OCI-LY7 (cell line): ENCODE measurements at places on chromosomes 11 and 22. TPM values are rescaled to one million over a fixed set of nuclear protein-coding genes. Genes with fewer than 3 reads are reported as not detected.
A peak's percentile ranks its signal among the peaks of the same experiment; 100 is the strongest.

Gene OR5P2
- total RNA-seq: not detected in 2 replicates

Gene SPON1
- total RNA-seq: not detected in 2 replicates

Gene NXPE2
- not detected in 2 replicates for total RNA-seq

Gene PAAF1
- 35.0 and 35.5 TPM in 2 replicates for total RNA-seq

Gene CBLIF
- total RNA-seq: not detected in 2 replicates

Gene UPK3A
- total RNA-seq: not detected in 2 replicates

Gene BCR
- total RNA-seq: 38.7 and 42.2 TPM in 2 replicates

Gene GLYAT
- total RNA-seq: not detected in 2 replicates

Gene CENPM
- 189 and 217 TPM in 2 replicates for total RNA-seq

Gene APOBEC3G
- 34.4 and 36.7 TPM in 2 replicates for total RNA-seq

Gene HBE1
- total RNA-seq: not detected in 2 replicates

GRCh38 chr11:120537996-120538395 lies 26.4 kb downstream of the GRIK4 start:
- no peak for DNase-seq

DNA sequence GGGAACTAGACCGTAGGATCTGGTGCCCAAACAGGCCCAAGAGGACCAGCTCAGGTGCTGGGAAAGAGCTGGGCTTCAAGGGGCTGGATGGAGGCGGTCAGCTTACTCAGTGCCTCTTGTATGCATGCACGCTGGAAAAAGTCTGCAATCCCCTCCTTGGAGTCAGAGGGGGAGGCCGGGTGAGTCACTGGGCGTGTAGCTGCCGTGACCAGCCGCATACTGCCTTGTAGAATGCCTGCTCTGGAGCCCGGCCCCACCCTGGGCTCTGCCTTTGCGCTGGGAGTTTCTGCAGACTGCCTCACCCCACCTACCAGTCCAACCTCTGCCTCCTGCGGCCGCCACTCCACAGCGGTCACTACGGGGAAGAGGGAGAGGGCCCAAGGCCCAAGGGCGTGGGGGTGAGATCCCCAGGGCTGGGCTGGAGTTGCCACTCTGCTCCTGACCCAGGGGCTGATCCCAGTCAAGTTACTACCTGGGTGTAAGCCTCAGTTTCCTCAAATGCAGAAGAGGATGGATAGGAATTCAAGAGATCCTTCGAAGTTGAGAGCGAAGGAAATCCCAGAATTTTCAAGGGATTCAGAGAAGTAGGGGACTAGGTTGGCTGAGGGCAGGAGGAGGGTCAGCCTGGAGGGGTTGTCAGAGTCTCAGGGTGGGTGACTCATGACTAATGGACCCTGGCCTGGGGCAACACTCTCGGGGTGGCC lies 4.2 kb downstream of the MRGPRF start:
- DNase-seq: no peak

GRCh38 chr11:125873881-125874555 lies 13.4 kb upstream of the HYLS1 start:
- DNase-seq: no peak

DNA sequence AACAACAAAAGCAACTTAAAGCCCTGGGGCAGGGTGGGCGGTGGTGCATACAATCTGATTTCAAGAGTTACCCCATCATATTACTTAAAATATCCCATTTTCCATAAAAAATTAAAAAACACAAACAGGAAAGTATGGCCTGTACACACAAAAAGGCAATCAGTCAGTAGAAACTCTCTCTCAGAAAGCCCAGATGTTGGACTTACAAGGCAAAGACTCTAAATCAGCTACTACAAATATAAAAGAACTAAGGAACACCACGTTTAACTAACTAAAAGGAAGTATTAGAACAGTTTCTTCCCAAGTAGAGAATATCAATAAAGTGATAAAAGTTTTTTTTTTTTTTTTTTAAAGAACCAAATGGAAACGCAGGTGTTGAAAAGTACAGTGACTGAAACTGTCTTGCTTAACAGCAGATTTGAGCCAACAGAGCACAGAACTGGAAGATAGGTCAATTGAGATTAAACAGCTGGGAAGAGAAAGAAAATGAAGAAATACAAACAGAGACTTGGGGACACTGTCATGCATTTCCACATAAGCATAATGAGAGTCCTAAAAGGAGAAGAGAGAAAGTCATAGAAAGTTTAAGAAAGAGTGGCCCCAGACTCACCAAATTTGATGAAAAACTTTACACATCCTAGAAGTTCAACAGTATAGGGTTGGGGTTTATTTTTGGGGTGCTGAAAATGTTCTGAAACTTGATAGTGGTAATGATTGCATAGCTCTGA lies 8.6 kb downstream of the SC5D start:
- DNase-seq: no peak

DNA sequence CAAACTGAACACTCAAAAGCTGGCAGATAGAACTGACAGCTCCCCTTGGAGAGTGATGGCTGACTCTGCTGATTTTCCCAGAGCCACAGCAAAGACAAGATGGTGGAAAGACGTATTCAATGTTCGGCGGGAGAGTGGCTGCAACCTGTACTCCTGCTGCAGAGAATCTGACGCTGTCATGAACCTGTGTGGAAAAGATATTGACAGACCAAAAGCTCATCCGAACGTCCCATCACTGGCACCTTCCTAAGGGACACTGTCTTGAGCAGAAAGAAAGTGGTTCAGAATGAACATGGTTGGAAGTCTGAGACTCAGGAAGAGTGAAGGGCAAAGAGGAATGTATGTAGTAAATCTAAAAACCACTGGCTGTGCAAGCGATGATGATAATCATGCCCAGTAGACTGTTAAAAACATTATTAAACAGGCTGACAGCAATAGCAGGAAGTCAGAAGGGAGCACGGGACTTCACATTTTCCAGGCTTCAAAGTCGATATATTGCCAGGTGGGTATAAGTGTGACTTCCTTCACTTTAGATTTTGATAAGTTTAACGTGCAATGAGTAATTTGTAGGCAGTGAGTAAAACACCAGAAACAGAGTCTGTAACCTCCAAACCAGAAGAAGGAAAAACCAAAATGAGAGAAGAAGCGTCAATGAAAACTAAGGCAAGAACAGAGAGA lies 6.2 kb upstream of the IL17REL start:
- DNase-seq: no peak

DNA sequence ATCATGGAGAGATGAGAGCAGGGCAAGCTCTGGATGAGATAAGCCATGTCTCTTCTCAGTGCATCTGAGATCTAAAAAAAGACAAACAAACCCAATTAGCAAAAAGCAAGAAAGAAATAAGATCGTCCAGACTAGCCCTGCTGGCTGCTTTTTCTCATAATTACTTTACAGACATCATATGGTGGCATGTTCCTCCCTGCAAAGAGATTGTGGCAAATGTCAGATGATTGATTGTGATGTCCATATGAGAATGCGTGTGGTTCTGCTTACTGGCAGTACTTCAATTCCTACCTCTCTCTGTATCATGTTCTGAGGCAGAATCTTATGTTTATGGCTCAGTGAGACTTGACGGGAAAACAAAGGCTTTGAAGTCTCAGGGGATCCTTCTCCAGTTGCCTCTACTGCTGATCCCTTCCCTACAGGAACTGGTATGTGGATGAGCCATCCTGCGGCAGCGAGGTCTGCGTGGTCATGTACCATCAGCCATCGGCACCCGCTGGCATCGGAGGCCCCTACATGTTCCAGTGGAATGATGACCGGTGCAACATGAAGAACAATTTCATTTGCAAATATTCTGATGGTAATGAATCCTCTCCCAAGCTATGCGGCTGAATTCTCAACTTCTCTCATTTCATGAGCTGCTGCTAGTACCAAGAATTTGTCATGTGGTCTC lies 8.8 kb downstream of the LAYN start:
- DNase-seq: no peak

- no peak for DNase-seq
These were observed 90.5 kb upstream of the POU2AF2 start for GRCh38 chr11:111155021-111155420.

- DNase-seq: no peak
These were observed 41.6 kb downstream of the CHRDL2 start for GRCh38 chr11:74689666-74690065.

DNA sequence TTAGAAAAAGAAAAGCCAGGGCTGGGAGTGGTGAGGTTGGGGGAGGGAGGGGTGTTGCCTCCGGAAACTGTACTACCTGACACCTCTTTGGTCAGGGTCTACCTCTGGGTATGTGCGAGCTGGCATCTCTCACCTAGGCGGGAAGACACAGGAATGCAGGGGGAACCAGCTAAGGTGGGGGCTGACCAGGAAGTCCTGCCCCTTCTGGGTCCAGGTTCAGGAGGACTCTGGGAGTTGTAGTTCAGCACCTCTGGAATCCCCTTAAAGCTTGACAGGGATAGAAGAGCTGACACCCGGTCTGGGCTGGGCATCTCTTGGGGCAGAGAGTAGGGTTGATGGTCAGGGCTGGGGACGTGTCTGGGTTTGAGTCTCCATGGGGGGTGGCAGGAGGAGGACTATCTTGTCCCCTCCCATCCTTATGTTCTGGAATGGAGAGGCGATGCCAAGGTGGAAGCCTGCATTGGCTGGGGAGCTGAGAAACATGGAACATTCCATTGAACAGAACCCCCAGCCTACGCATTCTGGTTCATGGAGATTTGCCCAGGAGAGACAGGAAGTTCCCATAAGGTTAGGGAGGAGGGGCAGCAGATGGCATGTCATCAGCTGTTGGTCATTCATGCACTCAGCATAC lies 2.1 kb upstream of the KIAA1671 start:
- DNase-seq: no peak

GRCh38 chr11:2277933-2278523 lies 7.6 kb upstream of the ASCL2 start:
- DNase-seq: no peak

GRCh38 chr11:75577207-75577606 lies 15.2 kb downstream of the SERPINH1 start:
- DNase-seq: peak; percentile 21

- DNase-seq: no peak
These were observed 216.4 kb upstream of the B3GAT1 start for GRCh38 chr11:134628426-134628825.

GRCh38 chr11:21464601-21465193 lies 728.2 kb upstream of the ANO5 start:
- no peak for DNase-seq

DNA sequence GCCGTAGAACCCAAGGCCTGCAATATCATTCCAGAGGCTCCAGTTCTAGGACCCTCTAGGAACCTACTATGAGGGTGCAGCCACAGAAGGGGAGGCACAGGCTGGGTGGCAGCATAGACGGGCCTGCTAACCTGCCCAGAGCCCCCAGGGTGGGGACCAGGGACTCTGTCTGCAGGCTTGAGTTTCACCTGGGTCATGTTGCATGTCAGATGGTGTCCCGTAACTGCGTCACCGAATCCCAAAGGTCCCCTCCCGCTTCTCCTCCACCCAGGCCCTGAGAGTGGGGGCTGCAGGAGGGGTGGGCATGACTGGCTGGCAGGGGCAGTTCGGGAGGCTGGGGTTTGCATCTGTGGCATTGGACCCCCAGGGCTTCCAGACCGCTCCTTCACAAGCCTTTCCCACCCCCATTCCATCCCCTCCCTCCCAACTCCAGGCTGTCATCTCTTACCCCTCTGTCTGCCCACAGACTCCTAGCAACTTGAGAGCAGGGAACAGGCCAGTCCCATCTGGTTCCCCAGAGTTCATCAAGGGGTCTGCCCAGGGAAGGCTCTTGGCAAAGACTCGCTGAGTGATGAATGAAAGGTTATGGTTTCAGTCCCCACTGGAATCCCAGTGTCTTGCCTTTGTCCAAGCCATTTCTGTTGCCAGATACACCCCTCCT lies 16.3 kb downstream of the MYO7A start:
- DNase-seq: no peak

DNA sequence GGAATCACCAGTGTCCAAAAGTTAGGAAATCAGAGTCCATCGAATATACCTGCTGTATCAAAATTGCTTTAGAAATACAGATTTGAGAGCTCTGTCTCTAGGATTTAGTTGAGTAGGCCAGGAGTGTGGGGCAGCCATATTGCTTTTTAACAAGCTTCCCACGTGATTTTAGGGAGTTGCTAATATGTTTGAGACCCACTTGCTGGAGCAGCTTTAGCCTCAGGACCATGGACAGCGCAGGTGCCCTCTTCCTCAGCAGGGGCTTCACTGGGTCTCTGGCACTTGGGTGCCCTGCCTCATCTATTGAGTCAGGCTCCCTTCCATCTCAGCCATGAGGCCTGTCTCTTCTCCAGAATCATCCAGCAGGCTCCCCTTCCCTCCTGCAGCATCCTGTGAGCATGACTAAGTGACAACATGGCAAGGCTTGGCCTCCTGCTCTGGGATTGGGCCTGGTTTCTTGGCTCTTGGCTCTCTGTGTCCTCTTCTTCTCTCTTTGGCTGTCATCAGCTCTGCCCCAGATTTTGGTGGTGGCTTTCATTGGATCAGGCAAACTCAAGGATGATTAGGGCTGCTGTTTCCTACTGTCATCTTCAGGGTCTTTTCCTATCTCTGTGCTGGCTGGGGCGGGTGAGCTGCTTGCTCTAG lies 70.0 kb downstream of the SGSM1 start:
- peak; percentile 23 for DNase-seq

GRCh38 chr11:72162891-72163492 lies 27.5 kb downstream of the FOLR3 start:
- DNase-seq: no peak

DNA sequence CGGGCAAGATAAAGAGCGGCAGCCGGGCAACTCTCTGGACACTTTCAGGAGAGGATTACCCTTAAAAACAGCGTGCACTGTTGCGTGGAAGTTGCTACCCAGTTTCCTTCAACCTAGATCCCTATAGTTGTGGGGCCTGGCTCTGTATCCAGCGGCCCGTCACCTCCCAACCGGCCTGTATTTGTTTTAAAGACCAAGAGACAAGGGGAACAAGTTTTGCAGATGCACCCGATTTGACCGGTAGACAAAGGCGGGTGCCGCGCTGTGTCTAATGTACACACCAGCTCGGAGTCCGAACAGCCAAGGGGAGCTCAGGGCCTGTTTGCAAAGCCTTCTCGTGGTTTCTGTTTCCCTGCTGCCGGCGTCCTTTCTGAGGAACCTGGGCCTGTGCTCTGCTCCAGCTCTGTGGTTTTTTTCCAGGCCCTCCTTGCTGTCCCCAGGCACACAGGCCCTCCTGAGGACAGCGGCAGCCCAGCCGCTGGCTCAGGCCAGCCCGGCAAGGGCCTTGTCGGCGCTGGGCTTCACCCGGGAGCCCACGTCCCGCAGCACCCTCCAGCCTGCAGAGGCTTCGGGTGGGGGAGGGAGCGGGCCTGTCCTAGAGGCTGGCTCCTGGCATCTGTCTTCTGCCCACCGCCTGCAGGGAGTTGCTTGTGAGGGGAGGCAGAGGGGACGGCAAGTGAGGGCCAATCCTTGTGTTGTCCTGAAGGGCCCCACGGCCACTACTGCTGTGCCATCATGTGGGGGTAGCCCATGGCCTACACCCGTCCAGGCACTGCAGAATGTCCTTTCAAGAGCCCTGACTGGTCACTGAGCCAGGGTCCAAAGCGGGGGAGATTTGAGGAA lies 1.4 kb downstream of the TBX1 start:
- DNase-seq: no peak

GRCh38 chr11:1445741-1446445 lies 40.7 kb downstream of the MOB2 start:
- no peak for DNase-seq

DNA sequence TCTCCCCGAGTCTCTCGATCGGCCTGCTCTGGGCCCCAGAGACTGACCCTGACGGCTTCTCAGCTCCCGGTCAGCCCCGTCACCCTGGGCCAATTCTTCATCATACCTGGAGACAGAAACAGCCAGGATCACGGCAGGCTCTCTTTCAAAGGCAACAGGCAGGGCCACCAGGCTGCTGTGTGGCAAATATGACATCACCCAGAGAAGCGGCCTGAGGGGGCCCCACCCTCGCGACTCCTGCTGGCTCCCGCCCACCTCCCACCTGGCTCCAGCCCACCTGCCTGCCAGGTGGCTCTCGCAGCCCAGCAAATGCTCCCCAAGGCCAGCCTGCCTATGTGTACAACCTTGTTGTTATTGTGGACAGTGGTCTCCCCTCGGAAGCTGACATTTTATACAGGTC lies 24.9 kb upstream of the PACSIN2 start:
- DNase-seq: no peak

- no peak for DNase-seq
These were observed 952 bp upstream of the CYP2D6 start for GRCh38 chr22:42131562-42131961.
